ENCODE measurements at places on chromosomes 12 and 14.

DNA sequence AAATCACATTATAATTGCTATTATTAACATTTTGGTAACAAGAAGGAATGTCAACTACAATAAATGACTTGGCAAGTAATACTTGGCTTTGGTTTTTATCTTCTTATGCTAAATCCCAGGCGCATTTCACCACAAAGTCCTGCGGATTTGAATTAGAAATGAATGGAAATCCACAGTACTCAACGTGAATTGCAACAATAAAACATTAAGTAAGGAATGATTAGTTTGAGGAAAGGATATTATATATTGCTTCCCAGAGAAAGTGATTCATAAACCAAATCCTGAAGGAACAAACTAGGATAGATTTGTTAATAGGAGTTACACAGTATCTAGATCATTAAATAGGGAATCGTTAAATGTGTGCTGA lies 1089.7 kb downstream of the TRHDE start:
- no peak for DNase-seq

- DNase-seq, result no peak
Measured at GRCh38 chr14:38762845-38763244, 340.2 kb downstream of the SEC23A start.

- no peak for DNase-seq
Measured at GRCh38 chr12:13311551-13311950, 115.0 kb downstream of the EMP1 start.

GRCh38 chr14:20657216-20658211 lies 16.0 kb upstream of the OR6S1 start:
- no peak for DNase-seq

DNA sequence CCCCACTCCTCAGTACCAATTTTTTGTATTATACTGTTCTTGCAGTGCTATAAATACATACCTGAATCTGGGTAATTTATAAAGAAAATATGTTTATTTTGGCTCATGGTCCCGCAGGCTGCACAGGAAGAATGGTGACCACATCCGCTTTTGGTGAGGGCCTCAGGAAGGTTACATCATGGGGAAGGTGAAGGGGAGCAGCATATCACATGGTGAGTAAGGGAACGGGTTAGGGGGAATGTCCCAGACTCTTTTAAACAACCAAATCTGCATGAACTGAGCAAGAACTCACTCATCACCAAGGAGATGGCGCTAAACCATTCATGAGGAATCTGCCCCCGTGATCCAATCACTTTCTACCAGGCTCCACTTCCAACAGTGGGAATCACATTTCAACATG lies 40.0 kb downstream of the OSBPL8 start:
- DNase-seq, result no peak

Data from tibial artery (tissue), 4 donors.